Cortex of kidney (tissue), 1 donor: ENCODE measurements at places on chromosomes 3 and 15.

DNA sequence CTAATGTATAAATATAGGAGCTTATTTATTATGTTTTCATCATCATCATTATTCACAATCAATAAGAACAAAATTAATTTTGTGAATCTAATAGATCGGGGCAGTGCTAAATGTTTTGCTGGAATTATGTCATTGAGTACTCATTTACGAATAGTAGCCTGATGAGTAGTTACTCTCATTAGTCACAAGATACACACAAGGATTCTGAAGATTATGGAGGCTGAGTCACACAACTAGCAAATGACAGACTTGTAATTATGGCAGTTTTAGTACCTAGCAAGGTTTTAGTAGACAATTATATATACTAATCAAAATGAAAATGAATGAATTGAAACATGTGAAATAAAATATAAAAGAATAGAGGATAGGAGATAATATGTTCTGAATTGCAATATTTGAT is 954.2 kb downstream of the CADM2 start:
- no peak for DNase-seq

GRCh38 chr3:125003369-125003853 is 52.4 kb downstream of the HEG1 start:
- no peak for DNase-seq

DNA sequence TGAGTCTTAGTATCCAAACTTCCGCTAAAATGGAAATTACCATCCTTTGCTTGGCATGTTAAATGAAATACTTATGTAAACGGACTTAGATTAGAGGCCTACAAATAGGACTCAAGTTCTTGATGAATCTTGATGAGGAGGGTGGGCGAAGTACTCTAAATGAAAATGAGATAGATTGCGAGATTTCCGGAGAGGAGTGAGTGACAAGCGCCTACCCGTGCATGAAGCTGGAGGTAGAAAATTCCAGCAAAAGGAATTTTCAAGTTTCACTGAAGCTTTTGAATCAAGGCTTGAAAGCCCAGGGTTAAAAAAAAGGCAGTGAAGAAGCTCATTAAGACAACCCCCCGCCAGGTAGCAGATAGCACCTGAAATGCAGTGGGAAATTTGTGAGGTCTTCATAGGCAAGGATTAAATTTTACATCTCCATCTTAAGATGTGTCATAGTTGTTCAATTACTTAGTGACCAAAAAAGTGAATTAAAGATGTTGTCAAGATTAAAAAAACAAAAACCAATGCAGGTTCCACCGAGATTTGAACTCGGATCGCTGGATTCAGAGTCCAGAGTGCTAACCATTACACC is 655 bp upstream of the RAB11A start:
- DNase-seq: no peak

DNA sequence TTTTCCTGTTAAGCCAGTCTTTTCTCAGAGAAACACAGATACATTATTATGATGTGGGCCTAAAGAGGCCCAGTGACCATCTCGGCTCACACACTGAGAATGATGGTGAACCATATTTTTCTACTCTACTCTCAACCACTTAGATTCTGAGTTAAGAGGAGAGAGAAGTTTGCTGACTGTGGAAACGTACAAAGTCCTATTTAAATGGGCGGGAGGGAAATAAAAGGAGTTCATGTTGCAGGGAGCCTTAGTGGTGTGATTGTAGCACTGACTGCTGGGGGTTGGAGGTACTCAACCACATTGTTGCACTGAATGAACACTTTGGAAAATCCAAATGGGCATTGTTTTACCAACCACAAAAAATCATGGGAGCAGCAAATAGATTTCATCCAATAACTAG is 51.0 kb downstream of the ATP8B4 start:
- no peak for DNase-seq

- no peak for DNase-seq
Observed at GRCh38 chr15:56320316-56320715, 44.9 kb upstream of the TEX9 start.

- DNase-seq: no peak
Observed at GRCh38 chr3:24937228-24937627, 442.6 kb upstream of the THRB start.

DNA sequence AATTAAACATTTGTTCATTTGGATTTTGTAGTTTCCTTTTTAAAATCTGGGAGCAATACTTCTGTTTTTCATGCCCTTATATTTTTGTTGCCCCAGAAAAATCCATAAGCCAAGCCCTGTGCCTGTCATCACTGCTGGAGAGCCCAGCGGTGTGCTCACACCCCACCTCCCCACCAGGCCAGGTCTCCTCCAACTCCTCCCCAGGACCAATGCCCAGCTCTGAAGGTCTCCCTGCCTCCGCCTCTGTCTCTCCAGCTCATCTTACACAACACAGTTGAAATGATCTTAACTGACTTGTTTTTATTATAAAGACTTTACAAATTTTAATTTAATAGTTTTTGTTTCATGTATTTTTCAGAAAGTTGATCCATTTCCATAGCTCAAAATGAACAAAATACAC is 66.4 kb downstream of the RHCG start:
- no peak for DNase-seq

- DNase-seq: no peak
Observed at GRCh38 chr15:68384451-68385239, 47.3 kb downstream of the ITGA11 start.

DNA sequence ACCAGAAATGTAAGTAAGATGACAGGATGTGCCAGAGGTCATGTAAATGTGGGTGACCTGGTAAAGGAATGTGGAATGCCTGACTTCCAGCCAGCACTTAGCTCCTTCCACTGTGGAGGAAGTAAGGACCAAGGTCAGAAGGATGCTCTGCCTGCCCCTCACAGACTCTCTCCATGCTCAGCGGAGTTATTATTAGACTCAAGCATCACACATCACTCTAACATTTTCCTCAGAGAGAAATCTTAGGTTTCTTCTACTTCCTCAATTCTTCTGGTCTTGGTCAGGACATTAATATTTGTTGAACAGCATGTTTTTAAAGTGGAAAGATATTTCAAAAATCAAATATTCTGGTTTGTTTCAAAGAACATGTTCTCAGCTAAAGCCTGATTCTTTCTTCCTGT is 231.4 kb upstream of the WNT5A start:
- DNase-seq: no peak
